Stimulated activated CD8-positive, alpha-beta memory T cell treated with anti-CD3 and anti-CD28 coated beads, Interleukin-4, amount 100 ng/mL, for 1 hour (primary cell): ENCODE measurements at places on chromosomes 7 and 10.

- DNase-seq, result no peak
Observed at GRCh38 chr10:27833792-27834191, 88.2 kb upstream of the MKX start.

- DNase-seq, result no peak
Observed at GRCh38 chr7:31003721-31004120, 40.0 kb downstream of the GHRHR start.

DNA sequence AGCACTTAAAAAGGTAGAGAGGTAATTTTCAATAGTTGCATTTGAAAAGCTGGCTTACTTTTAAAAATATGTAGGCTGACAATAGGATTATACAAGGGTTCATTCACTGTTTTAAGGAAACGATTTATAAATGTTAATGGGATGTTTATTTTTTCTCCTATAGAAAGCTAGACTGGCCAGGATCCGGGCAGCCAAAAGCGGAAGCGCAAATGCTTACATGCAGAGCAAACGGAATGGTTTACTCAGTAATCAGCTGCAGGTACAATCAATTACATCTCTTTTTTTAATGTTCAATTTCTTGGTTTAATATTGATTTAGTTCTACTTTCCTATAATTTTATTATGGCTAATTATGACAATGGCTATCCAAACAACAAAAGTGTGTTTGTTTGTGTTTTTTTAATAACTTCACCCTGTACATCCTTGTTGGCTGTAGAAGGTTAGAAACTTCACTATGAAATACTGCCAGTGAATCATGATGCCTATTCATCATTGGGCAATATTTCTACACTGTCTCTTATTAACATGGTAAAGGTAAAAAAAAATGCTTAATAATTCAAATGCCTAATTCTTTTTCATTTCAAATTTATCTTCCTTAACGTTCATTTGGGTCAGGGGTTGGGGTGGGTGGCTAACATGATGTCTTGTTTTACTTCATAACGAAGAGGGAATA lies 116.4 kb downstream of the TSPAN12 start:
- no peak for DNase-seq

DNA sequence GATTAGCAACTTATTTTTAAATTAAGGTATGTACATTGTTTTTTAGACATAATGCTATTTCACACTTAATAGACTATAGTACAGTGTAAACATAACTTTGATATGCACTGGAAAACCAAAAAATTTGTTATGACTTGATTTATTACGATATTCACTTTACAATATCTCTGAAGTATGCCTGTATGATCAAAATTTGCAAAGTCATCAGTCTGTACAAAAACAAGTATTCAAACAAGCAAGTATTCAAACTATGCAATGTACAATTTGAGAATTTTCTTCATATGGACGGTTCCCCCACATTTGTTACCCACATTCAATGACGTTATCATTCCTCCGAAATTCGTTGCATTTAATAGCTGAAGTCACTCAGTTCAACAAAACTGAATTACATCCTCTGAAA lies 147.9 kb downstream of the AVL9 start:
- DNase-seq, result no peak

DNA sequence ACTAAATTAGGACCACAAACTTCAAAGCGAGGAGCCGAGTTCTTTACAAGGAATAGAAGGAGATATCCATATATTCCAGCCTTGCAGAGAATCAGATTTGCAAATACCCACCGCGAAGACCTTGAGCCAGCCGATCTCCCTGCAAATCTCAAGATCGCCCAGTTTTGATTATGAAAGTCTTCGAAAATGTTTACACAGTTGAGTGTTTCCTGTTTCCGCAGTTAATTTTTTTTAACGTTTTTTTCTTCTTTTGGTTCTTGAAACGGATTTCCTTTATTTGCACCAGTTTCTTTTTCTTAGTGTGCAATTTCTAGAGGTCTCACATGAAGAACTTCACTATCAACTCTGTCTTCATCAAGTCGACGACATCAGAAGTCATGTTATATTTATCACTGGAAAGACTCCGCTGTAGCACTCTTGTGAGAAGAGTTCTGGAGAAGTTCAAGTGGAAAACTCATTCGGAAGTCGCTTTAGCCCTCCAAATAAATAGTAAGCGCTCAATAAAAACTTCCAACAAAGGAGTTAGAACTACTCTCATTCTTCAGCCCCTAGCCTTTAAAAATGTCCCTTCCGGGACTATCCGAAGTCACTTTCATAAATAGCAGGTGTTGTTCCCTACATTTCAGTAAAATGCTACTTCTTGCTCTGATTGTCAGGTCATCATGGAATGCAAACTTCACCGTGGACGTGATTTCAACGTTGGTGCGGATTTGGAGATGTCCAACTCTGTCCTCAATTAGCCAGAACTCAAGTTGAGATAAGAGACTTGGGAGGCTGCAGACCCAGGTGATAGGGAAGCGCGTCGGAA lies 11.9 kb upstream of the SPAG6 start:
- DNase-seq, result no peak

DNA sequence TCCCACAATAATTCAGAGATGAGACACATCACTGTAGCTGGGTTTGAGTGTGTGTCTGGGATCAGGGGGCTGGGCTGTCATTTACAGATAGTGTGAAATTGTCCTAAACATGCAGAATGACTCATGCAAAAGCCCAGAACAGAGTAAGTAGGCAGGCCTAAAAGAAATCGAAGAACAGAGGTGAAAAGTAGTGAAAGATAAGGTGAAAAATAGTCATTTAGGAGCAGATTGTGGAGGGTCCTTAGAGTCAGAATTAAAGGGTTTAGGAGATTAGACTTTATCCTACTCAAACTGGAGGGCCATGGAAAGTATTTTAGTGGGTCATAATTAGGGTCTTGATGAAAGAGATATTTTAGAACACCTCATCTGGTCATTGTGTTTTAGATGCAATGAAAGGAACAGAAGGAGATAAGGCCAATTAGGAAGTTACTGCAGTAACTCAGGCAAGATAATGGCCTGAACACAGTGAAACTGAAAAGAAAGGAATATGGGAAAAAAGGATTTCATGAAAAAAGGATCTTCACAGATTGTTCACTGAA lies 58.3 kb upstream of the NEBL start:
- no peak for DNase-seq

DNA sequence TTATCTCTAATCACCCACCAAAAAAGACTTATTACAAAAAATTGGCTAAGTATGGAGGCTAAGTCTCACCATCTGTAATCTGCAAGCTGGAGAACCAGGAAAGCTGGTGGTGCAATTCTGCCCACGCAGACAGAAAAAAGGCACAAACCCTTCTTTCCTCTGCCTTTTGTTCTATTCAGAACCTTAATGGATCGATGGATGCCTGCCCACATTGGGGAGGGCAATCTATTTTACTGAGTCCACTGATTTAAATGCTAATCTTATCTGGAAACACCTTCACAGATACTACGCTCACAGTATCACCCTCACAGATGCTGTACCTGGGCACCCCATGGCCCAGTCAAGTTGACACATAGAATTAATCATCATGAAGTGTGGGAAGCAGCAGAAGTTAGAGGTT lies 10.2 kb downstream of the IGFBP3 start:
- DNase-seq, result no peak

DNA sequence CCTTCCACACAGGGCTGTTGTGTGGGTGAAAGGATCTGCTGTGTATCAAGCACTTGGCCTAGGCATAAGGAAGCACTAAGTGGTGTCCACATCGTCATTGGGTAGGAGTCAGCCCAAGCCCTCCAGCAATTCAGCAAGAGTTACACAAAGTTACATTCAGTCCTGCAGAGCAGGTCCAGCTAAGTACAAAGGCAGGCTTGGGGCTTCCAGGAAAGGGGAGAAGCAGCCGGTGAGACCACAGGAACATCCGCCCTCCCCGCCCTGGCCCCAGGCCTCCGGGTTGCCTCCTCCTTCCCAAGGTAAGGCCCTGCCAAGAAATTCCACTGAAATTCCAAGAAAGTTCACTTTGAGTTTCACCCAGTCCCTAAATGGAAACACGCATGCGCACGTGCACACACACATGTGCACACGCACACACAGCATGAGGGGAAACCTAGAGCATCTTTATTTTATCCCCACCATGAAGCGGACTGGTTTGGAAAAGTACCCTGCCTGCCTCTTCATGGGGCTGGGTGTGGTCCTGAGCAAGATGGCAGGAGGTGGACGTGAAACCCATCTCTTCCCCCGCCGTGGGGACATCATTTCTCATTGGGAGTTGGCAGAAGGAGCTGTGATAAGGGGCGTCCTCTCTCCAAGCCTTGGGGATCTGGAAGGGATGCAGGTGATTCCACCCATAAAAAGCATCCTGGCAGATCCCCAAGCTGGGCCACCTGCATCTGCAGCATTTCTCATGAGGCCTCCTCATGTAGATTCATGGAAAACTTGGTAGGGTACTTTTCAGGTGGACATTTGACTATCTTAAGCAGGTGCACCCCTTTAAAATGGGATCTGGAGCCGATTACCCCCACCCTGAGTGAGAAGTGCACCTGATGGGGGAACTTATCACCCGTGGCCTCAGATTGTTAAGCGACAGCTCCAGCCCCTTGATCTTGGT lies 69.1 kb upstream of the NANOS1 start:
- DNase-seq, result no peak

DNA sequence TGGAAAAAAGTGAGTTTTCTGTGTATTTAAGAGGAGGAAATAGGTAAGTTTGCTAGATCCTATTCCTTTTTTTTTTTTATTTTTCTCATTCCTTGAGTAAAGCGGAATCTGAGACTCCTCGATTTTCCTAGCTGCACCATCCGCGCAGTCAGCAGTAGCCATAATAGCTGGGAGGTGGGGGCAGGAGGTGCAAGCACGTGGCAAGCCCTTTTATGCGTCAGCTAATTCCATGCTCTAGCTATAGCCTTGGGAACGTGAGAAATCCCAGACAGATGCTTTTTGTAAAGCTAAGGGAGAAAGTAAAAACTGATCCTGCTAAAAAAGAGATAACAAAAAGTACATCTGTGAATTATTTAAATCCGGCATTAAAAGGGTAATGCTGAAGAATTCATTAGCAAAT lies 33.2 kb upstream of the TPK1 start:
- no peak for DNase-seq

DNA sequence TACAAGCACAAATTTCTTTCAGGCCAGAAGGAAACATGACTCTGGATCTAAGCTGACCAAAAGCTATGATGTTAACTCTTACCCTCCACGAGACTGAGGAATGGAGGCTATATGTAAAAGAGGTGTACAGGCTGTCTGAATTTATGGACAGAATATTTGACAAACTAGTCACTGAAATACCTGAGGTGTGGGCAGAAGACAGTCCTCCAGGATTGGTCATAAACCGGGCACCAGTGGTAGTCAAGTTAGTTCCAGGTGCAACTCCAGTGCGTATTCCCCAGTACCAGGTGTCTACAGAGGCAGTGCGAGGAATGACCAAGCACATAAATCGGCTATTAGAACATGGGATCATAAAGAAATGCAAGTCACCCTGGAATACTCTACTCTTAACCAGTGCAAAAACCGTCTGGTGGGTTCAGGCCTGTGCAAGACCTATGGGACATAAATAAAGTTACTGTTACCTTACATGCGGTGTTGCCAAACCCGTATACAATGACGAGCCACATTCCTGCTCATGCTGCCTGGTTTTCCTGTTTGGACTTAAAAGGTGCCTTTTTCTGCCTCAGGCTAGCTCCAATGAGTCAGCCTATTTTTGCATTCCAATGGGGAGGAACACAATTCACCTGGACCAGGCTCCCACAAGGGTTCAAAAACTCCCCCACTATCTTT lies 6.7 kb upstream of the CYREN start:
- no peak for DNase-seq

- no peak for DNase-seq
Observed at GRCh38 chr7:152565731-152566130, 110.2 kb downstream of the XRCC2 start.

GRCh38 chr10:24375510-24375909 lies 166.6 kb downstream of the KIAA1217 start:
- no peak for DNase-seq

DNA sequence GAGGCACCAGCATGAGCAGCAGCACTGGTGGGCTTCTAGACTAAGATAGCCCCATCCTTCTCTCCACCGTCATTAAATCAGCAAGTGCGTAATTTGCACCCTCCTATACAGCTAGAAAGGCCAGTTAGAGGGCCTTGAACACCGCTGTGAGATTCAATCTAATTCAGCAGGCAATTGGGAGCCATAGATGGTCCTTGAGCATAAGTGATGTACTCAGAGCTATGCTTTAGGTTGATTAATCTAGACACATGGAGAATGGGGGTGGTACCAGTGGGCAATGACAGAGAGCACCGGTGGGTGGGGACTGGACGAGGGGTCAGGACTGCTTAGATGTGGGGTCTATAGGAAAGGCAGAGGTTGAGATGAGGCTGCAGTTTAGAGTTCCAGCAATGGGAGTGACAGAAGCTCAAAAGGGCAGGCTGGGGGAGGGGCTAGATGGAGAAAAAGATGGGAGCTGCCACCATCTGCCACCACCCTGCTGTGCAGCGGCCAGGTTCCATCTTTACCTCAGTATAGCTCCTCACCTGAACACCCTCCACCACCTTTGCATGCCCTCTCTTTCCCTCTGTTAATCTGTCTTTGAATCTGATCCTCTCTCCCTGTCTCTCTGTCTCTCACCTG lies 87.3 kb downstream of the C10orf105 start:
- no peak for DNase-seq

- no peak for DNase-seq
Observed at GRCh38 chr7:30148951-30149459, 14.2 kb downstream of the MTURN start.

- DNase-seq, result no peak
Observed at GRCh38 chr10:129165770-129166169, 301.3 kb upstream of the MGMT start.

GRCh38 chr7:155710530-155710929 lies 66.1 kb downstream of the RBM33 start:
- no peak for DNase-seq

GRCh38 chr10:23065181-23065948 lies 30.0 kb upstream of the MSRB2 start:
- no peak for DNase-seq

- no peak for DNase-seq
Observed at GRCh38 chr10:108782411-108782810, 1140.9 kb downstream of the XPNPEP1 start.

GRCh38 chr7:47581438-47581803 lies 490 bp downstream of the TNS3 start:
- no peak for DNase-seq

- no peak for DNase-seq
Observed at GRCh38 chr10:99698504-99699080, 33.3 kb downstream of the COX15 start.

DNA sequence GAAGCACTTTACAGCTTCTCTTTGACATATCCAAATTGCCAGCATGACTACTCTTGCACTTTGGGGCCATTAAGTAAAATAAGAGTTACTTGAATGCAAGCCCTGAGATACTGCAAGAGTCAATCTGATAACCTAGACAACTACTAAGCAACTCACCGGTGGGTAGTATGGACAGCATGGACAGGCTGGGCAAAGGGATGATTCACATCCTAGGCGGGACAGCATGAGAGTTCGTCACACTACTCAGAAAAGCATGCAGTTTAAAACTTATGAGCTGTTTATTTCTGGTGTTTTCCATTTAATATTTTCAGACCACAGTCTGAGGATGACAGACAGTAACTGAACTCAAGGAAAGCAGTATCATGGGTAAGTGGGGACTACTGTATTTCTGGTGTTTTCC lies 84.0 kb downstream of the ORC5 start:
- no peak for DNase-seq

GRCh38 chr10:59878289-59878688 lies 28.1 kb downstream of the CCDC6 start:
- no peak for DNase-seq
